Thyroid gland (tissue), 4 donors: ENCODE measurements at places on chromosomes 3 and 15. TPM values are rescaled to one million over a fixed set of nuclear protein-coding genes. Genes with fewer than 3 reads are reported as not detected.

The C3orf52 gene
- 32.0 TPM for total RNA-seq

DNA sequence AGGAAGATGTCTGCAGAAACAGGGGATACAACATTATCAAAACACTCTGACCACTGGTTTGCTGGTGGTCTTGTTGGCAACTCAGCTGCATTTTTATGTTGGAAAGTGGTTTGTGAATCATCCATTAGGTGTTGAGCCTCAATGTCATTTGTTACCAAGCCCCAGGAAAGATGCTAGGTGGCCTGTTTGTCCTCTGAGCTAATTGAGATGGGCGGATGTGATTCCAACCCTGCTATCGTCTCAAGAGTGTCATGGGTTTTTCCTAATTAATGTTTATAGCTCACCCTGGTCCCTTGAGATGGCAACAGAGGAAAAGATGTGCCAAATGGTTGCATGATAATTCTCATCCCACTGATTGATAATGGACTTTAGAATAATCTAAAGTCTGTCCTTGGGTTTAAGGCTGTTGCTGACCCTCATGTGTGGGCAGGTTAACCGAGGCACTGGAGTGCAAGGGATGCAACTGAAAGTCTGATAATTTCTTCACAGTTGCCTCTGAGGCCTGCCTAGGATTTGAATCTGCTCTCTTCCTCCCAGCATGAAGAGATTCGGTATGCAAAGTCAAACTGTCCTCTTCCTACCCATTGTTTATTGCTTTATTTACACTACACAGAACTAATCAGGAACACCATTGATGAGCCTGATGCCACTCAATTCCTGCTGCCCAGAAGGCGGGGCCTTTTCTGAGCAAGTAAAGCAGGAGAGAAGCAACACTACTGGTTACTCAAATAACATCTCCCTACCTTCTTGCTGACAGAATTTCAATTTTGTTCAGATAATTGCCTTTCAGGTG is 166.2 kb upstream of the TBC1D5 start:
- DNase-seq, result no peak

GRCh38 chr3:14266361-14266760 is 87.7 kb downstream of the LSM3 start:
- DNase-seq, result no peak

The CCR8 gene
- total RNA-seq, result not detected

The EPHA3 gene
- total RNA-seq, result 27.3 TPM

GRCh38 chr3:142332390-142332789 is 107.0 kb upstream of the GK5 start:
- no peak for DNase-seq

GRCh38 chr3:166685246-166685645 is 694.9 kb downstream of the ZBBX start:
- DNase-seq, result no peak

- no peak for DNase-seq
Measured at GRCh38 chr15:48993380-48993779, 29.7 kb upstream of the SHC4 start.

DNA sequence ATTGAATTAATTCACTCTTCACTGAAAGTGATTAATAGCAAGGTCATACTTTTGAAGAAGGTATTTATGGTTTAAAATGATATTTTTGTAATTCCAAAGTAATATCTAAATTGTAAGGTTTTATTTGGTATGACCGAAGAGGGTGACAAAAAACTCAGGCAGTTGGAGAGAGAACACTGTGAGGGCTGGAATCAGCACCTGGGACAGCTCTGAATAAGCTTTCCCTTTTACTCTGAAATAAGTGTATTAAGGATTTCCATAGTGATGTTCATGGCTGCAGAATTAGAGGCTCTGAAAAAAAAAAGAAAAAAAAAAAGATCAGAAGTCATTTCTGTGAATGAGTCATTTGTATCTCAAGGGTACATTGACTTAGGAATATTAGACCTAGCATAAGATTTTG is 299.5 kb downstream of the IL5RA start:
- DNase-seq, result no peak

The IGSF10 gene
- total RNA-seq, result 2.4 TPM

- DNase-seq, result no peak
Measured at GRCh38 chr3:75101329-75102147, 487.1 kb upstream of the CNTN3 start.

DNA sequence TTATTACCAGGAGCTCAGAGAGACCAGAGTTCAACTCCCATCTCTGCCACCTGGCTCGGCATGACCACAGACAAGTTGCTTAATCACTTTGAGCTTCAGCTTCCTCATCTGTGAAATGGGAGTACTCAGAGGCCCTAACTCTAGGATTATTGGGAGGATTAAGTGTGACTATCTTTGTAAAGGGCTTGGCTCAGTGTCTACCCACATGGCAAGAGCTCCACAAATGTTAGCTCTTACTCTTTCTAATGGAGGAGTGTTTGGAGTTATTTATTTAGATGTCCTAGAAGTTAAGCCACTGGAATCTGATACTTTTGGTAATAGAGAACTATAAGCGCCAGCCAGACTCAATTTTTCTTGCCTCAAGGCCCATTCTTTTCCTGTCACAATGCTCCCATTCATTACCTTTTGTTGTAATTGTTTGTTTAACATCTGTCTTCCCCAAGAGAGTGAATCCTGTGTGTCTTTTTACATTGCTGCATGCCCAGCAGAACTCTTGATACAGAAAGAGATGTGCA is 12.3 kb upstream of the LMCD1 start:
- no peak for DNase-seq

GRCh38 chr3:117017135-117017894 is 307.7 kb downstream of the TUSC7 start:
- no peak for DNase-seq

The CCR9 gene
- not detected for total RNA-seq

DNA sequence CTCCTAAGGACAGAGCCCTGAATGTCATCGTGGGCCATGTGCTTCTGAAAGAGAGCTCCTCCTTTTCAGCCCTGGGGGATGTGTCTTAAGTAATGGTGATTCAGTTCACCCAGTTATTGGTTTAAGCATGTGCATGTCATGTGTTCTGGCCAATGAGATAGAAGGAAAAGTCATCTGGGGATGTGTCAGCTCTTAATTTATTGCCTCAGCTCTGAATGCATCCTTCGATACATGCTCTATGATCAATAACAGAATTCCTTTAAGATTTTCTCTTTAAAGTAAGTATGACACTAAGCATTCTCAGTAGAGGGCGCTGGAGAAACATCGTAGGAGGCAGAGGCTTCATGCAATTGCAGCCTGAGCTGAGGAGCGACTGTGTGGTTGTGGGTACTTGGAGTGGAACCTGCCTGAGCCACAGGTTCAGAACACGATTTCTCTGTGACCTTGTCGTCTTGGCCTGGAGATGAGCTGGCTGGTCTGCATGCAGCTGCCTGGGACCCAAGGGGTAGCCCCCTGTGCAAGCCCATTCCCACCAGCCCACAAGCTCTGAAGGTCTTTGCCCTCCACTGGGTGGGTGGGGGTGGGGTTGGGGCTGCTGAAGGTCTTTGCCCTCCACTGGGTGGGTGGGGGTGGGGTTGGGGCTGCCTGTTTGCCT is 69.5 kb downstream of the C3orf38 start:
- peak; percentile 72 for DNase-seq

The HCN4 gene
- 0.10 TPM for total RNA-seq
